NCI-H526 treated with DMSO at 0.1 percent for 48 hours (cell line): ENCODE measurements at places on chromosomes 4 and X.
A peak's percentile ranks its signal among the peaks of the same experiment; 100 is the strongest.

- DNase-seq, result peak; percentile 70
Measured at GRCh38 chrX:155767051-155767875, 113.9 kb upstream of the VAMP7 start.

DNA sequence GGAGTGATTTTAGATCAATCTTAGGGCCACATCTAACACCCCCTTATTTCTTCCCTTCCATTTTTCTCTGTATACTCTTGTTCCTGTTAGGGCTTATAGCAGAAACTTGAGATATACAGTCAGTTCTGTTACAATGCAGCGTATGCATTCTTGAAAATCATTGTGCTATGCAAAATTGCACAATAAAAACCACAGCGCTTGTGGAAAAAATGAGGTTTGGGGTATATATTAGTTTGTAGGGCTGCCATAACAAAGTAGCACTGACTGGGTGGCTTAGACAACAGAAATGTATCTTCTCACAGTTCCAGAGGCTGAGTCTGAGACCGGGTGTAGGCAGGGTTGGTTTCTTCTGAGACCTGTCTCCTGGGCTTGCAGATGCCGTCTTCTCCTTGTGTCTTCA lies 59.0 kb downstream of the WWC2 start:
- no peak for DNase-seq

DNA sequence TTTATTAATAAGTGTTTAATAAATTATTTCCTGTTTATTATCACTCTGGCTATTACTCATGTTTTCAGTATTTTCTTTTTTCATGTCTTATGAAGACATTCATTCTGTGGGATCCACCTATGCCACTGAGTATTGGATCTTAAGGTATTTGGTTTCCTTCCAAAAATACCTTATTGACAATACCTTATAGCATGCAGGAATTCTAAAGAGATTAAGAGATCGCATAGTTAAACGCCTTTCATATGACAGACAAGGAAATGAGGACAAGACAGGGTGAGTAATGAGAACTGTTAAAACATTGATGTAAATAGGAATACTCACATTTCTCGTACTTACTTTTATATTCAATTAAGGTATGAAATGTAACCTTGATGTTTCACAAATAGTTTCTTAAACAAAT lies 38.2 kb upstream of the TMPRSS11B start:
- no peak for DNase-seq

DNA sequence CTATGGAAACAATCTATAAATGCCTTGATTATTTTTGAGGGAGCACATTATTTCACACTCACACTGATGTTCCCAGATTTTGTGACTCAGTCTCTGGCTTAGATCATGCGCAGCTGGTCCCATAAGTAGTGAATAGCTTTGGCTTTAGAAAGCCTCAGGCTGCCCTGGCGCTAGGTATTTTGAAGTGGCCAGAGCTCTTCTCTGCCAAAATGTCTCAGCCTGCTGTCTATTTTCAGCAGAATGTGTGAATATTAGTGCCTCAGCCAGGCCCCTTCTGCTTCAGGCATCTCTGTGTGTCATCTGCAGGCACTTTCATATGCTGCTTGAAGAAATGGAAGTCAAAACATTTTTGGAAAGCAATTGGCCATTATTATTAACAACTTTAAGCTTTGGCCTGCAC lies 931.0 kb upstream of the INTU start:
- no peak for DNase-seq

- no peak for DNase-seq
Measured at GRCh38 chr4:85509882-85510631, 35.1 kb downstream of the ARHGAP24 start.

DNA sequence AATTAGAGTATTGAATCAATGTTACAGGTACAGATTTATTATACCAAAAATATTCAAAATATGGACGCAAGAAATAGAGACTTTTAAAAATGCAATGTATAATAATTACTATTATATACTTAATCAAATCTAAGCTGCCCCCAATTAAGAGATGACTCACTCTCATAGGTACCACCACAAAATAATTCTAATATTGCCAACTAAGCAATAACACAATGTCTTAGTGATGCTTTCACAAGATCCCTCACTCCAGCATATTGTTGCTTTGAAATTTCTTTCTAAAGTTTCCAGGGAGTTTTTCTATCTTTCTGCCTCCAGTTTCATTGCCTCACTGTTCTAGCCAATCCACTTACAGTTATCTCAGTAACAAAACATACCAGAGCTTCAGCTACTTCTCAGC lies 270.0 kb upstream of the PABPC4L start:
- DNase-seq, result no peak

DNA sequence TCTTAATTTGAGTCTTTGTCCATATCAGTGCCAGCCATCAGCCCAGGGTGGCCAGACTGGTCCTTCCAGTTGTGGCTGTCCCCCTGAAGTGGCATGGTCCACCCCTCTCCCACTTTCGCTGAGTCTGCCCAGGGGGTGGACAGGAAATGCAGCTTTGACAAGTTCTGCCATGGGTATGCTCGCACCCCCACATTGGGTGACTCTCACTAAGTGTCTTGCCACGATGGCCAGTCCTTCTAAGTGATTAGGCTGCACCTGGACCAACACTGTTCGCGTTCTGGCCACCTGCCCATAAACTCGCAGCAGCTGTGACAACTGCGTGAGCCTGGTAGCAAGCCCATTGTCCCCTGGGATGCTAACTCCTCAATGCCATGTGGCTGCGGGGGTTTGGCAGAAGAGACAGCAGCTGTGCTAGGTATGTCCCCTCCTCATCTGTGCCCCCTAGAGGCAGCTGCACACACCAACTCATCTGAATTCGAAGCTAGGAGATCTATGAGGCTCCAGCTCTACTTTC lies 10.0 kb upstream of the LNX1 start:
- peak; percentile 74 for DNase-seq
